ENCODE measurements at places on chromosomes 3 and 15. TPM values are rescaled to one million over a fixed set of nuclear protein-coding genes. Genes with fewer than 3 reads are reported as not detected.

GRCh38 chr3:49013738-49014660 is 4.4 kb downstream of the DALRD3 start:
- peak; percentile 55 for DNase-seq

DNA sequence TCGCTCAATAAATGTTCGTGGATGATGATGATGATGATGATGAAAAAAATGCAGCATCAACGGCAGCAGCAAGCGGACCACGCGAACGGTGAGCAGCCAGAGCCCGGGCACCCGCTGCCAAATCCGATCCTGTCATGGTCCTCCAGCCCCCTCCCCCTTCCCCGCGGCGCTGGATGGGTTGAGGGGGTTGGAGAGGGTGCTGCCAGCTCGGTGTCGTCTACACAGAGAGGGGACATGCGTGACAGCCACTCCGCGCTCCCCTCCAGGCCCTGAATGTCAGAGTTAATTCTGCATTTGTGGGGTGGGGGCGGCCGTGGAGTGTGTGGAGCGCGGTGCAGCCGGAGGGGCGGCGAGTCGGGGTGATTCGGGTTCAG is 722 bp downstream of the CACNA1D start:
- no peak for DNase-seq

DNA sequence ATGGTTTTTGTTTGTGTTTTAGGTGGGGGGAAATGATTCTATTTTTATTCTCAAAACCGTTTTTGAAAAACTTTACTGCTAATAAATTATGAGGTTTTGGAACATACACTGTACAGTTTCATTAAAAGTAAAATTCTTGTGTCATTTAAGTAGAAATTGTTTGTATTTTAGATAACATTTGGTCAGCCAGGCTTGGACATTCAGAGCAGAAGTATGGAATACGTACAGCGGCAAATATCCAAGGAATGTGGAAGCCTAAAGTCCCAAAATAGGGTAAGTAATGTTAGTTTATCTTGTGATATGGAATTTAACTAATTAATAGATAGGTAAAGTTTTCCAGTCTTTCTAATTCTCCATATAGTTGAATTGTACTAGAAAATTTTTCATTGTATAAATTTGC is 96.6 kb downstream of the SPRED1 start:
- no peak for DNase-seq

DNA sequence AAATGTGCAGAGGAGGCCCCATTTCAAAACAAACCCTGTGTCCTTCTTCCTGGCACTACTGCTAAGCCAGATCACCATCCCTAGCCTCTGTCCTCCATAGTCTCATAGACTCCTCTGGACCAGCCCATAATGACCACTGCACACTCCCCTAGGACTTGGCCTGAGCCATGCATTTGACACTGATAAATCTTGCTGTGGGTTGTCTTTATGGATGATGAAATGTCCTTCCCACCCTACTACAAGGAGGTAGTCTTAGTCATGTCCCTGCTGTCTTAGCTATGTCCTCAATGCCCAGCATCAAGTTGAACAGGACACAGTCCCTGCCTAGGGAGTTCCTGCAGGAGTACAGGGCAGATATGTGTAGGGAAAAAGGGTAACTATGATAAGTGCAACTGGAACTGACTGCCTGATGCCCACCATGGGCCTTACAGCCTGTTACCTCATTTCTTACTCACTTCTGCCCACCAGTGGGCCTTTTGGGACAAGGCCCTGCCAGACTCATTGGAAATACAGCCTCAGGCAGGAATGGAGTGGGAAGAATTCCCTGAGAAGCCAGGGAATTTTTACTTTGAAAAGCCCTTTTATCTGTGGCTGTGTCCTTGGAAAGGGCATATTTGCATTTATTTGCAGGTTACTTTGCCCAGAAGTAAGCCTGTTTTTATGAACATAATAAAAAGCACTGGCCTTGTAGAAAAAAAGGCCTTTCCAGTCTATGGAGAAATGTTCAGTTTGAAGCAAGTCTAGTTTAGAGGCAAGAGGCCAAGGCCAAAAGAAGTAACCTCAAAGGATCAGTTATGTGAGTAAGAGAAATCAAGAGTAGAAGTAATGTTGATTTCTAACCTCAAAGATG is 199.6 kb upstream of the EIF1B start:
- DNase-seq = no peak

- no peak for DNase-seq
Measured at GRCh38 chr3:130950124-130950523, 56.2 kb downstream of the ATP2C1 start.

- DNase-seq = no peak
Measured at GRCh38 chr3:146813496-146813895, 208.3 kb upstream of the PLSCR5 start.

DNA sequence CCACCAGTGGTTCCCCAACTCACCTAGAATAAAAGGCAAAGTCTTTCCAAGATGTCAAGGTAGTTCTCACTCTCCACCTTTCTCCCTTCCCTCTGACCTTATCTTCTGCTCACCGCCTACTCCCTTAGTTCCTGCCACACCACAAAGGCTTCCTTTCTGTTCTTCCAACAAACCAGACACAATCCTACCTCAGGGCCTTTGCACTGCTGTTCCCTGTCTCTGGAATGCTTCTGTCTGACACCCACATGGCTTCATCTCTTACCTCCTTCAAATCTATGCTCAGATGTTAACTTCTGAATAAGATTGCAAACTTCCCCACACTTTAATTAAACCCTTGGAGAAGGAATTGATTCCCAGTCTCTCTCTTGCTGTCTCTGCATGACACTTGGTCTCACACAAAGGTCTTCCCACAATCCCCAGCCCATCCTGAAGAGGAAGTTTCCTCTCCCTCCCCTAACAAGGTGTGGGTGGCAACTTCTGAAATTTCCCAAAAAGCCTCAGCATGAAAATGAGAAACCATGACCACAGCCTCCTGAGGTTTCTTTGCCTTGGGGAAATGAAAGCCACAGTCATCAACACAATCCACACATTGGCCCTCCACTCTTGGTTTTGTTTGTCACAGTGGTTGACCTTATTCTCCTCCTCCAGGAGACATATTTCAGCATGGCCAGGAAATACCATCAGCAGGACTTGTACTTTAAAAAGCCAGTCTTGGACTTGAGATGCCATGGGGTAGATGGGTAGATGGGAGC is 3.0 kb upstream of the RYK start:
- no peak for DNase-seq

KLHL40 gene
- total RNA-seq = not detected

DNA sequence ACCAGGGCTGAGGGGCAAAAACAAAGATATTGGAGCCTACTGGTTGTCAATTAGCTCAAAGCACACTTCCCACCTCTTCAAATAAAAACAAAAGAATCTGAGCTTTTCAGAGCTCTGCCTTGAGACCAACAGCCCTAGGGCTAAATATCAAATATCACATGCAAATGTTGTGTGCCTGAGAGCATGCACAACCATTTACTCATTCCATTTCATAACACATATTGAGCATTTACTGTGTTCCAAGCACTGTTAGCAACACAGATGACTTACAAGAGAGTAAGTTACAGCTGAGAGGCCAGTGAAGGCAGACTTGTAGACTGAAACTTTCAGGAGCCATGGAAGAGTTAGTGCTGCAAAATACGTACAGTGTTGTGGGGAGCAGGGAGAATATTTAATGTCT is 222.4 kb downstream of the CPNE4 start:
- DNase-seq = no peak

DNA sequence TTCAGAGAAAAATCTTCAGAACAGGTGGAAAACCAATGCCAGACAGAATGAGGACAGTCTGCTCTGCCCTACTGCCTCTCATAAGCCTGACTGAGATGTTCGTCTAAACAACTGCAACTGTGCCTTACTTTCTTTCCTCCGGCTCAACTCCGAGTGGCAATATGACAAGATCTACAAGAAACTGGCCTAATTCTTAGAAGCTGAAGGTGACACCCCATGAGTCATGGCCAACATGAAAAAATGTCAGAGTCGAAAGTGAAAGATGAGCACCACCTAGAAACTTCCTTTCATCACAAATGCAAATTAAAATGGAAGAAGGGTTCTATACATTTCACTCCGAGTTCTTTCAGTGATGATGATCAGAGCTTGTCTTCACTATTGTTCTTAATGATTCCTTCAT is 12.9 kb downstream of the PCYT1A start:
- DNase-seq = no peak

GRCh38 chr15:77798151-77798835 is 165.6 kb upstream of the LINGO1 start:
- DNase-seq = no peak

C3orf49 gene
- total RNA-seq = not detected

MYRIP gene
- 6.6 TPM for total RNA-seq

DNA sequence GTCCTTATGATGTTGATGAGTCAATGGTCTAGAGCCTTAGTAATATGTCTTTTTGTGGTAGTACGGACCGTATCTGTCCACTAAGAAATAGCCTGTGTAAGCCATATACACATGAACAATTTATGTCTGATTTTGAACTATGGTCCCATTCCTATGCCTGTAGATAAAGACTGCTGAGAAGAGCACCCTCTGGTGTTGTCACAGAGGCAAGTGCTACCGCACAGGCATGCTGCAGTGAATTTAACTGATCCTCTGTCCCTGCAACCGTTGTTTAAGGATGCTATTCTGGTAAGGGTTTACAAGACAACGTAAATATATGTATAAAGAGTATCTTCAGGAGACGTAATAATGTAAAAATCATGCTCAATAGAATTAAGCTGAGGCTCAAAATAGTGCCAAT is 170.7 kb downstream of the UBE3A start:
- no peak for DNase-seq

DNA sequence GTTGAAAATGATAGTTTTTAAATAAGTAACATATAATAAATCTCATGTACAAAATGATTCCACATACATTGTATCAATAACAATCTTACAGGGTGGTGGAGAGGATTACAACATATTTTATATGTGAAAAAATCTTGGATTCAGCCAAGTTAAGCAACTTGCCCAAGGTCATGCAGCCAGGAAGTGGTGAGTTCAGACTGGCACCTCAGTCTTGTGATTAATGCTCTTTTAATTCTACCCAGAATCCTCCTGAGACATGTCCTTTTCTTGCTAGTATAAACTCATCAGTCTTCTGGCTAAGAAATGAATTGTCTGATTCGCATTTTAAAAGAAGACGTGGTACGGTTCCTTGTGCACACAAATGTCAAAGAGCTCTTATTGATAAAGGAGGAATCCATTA is 4.5 kb upstream of the MYRIP start:
- no peak for DNase-seq

DNA sequence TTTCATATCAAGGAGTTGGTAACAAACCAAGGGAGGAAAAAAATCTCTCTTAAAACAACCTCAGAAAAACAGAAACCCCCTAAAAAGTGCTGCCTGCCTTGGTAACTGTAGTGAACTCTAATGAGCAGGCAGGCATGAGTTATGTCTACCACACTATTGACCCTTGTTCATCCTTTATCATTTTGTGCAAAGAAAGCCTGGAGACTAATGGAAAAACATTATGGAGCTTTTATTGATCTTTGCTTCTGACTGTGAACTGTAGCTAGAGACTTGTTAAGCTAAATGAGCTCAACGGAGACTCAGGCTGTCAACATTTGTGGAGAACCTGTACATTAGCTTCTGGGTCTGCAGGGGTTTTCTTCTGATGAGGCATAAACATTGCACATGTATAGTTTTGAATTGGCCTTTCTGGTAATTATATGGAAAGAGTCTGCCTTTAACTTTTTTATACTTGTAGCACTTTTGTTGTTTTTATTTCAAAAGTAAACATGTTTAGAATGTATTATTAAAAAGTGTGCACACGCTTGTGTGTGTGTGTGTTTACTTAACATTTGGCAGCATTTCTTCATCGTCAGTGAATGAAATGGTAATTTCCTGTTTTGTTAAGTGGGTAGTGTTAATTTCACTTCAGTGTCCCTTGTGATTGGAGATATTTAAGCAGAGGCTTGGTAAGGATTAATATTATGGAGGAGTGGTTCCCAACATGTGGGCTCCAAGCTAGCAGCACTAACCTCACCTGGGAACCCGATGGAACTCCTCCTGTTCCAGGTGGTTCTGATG is 15.9 kb upstream of the SPTSSB start:
- DNase-seq = no peak

- DNase-seq = no peak
Measured at GRCh38 chr3:173096140-173096539, 44.9 kb downstream of the SPATA16 start.

- DNase-seq = no peak
Measured at GRCh38 chr3:161222662-161223061, 1.6 kb downstream of the NMD3 start.

SCG5 gene
- 1.3 TPM for total RNA-seq

MORC1 gene
- 0.06 TPM for total RNA-seq

GRCh38 chr3:151787626-151788025 is 26.3 kb upstream of the AADAC start:
- no peak for DNase-seq

- no peak for DNase-seq
Measured at GRCh38 chr3:37558580-37558979, 303.1 kb upstream of the CTDSPL start.

DNA sequence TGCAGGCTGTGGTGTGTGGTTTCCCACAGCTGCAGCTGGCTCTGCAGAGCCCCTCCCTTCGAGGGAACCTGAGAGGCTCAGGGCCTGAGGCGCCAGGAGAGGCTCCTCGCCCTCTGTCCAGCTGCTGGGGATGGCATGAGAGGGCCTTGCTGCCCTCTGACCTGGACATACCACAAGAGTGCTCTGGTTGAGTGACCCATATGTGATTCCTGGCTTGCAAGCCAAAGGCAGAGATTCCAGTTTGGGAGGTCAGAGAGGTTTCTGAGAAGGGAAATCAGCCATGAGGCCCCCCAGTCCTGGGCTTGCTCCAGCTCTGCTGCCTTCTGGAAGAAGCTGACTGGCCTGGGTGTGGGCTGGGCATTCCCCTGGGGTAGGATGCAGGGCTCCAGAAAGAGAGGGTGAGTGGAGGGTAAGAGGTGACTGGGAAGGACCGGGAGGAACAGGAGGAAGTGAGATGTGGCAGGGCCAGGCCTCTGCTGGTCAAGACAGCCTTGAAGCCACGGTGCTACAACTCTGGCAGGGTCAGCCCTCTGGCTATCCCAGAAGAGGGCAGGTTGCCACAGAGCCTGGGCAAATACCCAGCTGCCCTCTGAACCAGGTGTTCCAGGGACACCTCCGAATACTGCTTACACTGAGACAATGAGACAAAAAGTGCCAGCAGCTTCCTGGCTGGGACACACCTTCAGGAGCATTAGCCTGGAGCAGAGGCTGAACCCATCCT is 16.0 kb upstream of the SRP14 start:
- peak; percentile 87 for DNase-seq

DNA sequence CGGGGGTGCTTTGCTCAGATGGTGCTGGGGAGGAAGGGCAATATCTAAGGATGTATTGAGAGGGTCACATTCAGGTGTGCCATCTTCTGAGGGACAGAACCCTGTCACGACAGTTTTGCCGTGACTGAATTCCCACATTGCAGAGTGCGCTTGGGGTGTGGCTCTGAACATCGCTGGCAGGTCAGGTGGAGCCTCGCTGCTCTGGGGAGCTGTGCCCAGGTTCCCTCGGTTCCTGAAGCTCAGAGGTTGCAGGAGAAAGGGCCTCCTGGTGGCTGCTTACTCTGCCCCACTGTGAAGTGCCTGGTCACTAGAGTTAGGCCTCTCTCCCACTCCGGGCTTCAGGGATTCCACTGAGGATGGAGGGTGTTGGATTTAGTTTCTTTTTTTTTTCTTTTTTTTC is 51.5 kb downstream of the APBA2 start:
- no peak for DNase-seq

MAGEL2 gene
- 0.06 TPM for total RNA-seq

LMAN1L gene
- total RNA-seq = not detected

CTXN2 gene
- 0.06 TPM for total RNA-seq

- DNase-seq = no peak
Measured at GRCh38 chr15:75925440-75925839, 21.8 kb downstream of the FBXO22 start.

- DNase-seq = peak; percentile 71
Measured at GRCh38 chr3:128410669-128411573, 55.8 kb downstream of the DNAJB8 start.

Data from kidney (tissue), 22 donors.